Osteoblast (primary cell): ENCODE measurements at places on chromosomes 16 and 17. TPM values are rescaled to one million over a fixed set of nuclear protein-coding genes. Genes with fewer than 3 reads are reported as not detected.

The CACNG4 gene
- not detected in 2 replicates for total RNA-seq

The KRTAP1-1 gene
- total RNA-seq, result 2.2 and 2.4 TPM in 2 replicates

The SNX20 gene
- not detected in 2 replicates for total RNA-seq

The FAM20A gene
- total RNA-seq, result 63.3 and 72.2 TPM in 2 replicates

The TMEM208 gene
- total RNA-seq, result 22.4 and 25.3 TPM in 2 replicates

The TLCD1 gene
- total RNA-seq, result 3.2 and 4.0 TPM in 2 replicates

The ACSM2A gene
- total RNA-seq, result not detected in 2 replicates

DNA sequence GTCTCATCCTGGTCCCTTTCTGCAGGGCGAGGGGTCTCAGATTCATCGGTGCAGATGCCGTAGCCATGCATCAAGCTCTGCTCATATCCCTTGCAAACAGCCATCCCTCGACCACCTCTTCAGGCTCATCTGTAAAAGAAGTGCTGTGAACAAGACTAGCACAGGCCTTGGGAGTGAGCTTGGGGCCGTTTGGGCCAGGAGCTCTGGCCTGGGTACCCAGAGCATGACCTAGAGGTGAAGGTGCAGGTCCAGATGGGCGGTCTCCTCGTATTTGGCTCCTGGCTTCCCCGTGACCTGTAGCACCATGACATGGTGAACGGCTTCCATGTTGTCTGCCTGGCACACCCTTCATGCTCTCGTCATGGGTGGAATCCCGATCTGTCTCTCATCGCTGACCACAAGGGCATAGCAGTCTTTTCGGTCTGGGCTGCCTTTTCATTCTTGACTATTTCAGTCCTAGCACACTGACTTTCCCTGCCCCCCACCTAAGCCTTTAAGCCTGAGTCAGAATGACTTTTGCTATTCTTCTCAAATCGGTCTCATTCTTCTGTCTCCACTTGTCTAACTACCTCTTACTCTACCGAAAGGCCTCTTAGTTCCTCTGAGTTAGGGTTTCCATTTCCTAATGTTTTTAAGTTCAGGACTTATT, 216.0 kb downstream of the FOXL1 start:
- no peak for DNase-seq

DNA sequence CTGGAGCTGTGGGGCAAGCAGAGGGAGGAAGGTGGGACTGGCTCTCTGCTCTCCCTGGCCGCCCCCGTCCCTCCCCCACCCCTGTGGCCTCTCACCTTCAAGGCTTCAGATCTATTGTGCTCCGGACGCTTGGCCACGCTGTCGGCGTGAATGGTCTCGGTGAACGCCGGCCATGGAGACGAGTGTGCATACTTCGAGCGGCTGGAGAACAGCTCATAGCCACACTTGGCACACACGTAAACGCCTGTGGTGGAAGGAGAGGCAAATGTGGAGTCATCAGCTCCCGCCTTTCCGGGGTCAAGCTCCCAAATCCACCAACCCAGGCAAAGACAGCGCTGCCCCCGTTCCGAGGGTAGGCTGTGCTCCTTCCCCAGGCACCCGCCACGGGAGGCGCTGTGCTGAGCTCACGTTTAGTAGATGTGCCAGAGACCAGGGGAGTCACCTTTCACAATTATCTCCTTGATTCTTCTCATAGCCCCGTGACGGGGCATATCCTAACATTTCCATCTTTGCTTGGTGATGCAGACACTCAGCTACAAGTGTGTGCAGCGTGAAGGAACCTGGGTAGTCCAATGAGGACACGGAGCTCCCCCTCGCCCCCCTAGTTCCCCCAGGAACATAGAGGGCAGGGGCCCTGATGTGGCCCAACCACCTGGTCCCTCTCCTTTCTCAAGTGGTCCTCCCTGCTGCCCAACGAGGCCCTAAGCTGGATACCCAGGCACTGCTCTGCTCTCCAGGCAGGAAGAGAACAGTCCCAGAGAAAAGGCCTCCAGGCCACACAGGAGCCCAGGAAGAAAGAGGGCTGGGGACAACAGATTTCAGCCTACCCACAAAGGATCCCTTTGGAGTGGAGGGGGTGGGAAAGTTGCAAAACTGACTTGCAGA, 1.6 kb downstream of the MSRB1 start:
- DNase-seq, result peak; percentile 83

DNA sequence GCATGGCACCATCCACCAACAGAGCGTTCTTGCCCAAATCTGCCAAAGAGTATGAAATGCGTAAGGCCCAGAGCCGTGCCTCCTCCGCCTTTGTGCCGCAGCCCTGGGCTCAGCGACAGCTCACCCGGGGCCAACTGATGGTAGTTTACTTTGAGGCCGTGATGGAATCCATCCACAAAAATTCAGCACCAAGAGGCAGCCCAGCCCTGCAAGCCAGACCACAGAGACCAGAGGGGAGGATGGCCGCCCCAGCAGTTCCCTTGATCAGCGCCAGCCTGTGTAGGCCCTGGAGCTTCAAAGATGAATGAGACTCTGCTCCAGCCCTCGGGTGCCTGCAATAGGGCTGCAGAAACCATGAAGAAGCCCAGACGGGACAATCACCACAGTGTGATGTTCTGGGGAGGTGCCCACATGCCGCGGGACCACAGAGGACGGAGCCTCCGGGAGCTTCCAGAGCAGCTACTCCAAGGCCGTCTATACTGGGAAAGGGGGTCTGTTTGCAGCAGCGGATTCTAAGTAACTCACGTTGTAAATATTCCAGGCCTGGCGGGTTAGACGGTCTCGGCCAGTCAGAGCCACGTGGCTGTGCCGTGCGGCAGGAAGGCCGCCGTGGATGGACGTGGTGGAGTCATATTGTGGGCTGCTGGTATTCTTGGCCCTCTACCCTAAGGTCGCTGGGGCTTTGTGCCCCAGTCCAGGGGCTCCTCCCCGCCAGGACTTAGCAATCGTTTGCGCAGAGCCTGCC, 80.3 kb downstream of the RBFOX3 start:
- peak; percentile 77 for DNase-seq

DNA sequence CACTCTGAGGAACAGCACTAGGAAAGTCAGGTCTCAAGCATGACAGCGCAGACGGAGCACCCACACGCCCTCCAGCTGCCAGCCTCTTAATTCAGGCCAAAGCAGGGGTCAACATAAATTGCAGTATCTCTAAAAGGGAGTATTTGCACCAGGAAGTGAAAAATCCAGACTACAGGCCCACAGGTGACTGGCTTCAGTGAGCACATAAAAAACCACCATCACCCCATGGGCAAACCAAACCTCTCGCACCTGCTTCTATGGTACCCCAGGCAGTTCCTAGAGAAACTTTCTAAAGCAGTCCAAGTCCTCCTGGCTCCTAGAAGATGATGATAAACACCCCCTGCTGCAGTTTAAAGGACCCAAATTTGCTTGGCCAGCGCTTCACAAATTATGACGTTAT, 129.8 kb downstream of the ZNF423 start:
- DNase-seq, result no peak

- no peak for DNase-seq
Measured at GRCh38 chr16:77890075-77890474, 101.7 kb downstream of the VAT1L start.

DNA sequence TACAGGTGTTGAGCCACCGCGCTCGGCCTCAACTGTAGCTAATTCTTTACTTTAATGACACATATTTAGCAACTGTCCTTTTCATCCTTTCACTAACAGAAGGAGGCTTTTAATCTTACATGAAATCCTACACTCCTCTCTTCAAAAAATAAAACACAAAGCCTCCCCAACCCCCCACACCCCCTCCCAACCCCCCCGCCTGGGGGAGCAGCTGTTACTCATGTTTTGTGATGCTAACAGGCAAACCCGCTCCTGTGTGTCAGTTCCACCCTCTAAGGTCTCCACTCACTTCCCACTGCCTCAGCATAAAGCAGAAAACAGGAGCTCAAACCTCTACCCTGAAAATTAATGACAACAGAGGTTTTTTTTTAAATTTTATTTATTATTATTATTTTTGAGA, 55.4 kb upstream of the SLC25A19 start:
- DNase-seq, result no peak

DNA sequence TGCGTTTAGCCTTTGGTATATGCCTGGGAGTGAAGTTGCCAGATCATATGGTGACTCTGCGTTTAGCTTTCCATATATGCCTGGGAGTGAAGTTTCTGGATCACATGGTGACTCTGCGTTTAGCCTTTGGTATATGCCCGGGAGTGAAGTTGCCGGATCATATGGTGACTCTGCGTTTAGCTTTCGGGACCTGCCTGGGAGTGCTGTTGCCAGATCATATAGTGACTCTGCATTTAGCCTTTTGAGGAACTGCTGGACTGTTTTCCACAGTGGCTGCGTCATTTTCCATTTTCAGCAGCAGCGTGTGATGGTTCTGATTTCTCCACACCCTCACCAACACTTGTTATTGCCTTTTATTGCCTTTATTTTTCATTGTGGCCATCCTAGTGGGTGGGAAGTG, 73.0 kb downstream of the OR1D5 start:
- DNase-seq, result no peak

GRCh38 chr16:78805556-78805955, 706.1 kb downstream of the WWOX start:
- no peak for DNase-seq

DNA sequence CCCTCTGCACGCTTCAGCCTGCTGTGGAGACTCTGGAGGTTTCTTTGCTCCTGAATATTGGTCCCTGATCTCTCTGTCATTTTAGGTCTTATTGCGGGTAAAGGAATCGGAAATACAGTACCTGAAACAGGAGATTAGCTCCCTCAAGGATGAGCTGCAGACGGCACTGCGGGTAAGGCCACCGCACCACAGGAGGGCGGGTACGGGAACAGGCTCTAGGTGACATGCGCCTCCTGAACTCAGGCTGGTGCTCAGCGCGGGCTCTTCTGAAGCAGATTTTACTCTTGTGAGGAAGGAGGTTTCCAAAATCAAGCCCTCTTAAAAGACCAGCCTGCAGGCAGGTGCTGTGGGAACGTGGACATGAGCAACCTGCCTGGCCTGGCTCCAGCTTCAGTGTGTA, 29.8 kb downstream of the PLD6 start:
- peak; percentile 14 for DNase-seq

DNA sequence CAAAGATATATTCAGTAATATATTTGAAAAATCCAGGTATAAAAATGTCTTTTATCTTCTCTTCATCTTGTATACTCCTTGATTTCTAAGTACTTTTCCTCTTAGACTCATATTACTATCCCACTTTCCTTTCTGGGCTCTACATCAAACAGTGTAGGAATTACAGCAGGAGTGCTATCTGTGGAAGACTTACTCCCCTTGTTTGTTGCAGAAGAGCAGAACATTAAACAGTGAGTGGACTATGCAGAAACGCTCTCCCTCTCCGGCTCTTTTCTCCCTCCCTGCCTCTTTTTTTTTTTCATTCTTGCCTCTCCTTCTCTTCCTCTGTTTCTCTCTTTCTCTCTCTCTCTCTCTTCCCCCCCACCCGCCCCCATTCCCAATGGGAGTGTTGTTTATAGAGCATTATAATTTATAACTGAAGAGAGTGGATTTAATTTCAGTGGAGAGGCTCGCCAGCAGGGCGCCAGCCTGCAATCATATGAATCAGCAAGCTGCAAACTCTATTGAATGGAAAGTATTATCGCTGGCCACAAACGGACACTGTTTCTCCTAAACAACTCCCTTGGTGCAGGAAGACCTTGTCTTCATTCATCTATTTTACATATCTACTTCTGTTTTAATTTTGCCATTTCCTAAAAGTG, 242.3 kb upstream of the TBX2 start:
- DNase-seq, result peak; percentile 63

DNA sequence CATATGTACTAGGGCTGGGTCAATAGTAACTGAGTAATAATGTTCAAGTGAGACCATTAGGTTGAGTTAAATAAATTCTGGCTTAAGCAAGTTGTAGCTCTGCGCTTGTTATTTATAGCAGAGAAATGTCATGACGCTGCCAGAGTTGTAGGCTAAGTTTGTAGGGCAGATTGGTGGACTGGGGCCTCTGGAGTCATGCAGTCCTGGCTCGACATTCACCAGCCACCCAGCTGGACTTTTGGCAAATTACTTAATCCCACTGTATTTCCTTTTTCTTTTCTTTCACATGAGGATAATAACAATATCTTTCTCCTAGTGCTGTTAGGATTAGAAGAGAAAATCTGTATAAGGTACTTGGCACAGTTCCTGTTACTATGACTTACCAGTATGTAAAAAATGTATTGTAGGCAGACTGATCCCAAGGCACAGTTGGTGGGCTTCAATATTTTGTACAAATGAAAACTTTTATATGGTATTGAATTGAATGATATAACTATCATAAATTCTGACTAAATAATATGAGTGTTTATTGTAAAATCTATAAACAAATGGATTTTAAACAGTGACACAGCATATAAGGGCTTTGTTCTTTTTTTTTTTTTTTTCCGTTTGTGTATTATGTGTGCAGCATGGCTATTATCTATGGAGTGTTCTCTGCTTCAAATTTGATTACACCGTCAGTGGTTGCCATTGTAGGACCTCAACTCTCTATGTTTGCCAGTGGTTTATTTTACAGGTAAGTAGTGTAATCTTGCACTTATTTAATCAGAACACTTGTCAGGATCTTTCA, 2.6 kb downstream of the MFSD11 start:
- peak; percentile 21 for DNase-seq

- DNase-seq, result no peak
Measured at GRCh38 chr16:48158296-48158695, 2.5 kb upstream of the ABCC12 start.

- peak; percentile 13 for DNase-seq
Measured at GRCh38 chr16:28477311-28477920, 5.3 kb upstream of the NPIPB7 start.

DNA sequence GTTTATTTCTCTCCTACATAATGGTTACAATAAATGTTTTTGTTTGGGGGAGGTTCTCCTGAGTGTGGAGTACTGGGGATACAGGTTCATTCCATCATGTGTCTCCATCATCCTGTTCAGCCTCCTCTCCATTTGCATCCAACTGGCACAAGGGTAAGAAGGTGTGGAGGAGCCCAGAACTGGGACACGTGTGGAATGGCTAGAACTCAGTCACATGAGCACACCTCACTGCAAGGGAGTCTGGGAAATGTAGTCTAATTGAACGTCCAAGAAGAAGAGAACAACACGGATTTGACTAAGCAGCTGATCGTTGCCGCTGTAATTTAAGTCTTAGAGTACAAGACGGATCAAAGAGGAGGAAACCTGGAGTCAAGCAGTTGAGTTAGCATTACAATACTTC, 6.1 kb downstream of the OR1A1 start:
- no peak for DNase-seq

DNA sequence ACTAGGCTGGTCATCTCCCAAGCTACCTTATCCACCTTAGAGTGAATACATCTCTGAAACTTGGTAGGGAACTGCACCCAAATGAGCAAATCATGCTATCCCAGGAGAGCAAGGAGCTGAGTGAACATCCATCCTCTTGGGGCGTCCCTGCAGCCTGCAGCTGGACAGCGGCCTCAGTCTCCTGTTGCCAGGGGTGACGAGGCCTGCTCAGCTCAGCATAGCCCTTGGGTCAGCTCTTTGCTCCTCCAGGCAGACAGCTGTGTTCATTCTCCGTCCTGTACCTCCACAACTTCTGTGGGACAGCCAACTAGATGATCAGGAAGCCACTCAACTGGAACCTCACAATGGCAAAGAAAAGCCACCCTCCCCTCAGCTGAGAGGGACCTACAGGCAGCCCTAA, 111.9 kb downstream of the SOCS1 start:
- no peak for DNase-seq

GRCh38 chr17:80931421-80932265, 60.0 kb upstream of the CHMP6 start:
- peak; percentile 82 for DNase-seq
